Small intestine (tissue), 16 donors: ENCODE measurements at places on chromosomes 1 and 21. TPM values are rescaled to one million over a fixed set of nuclear protein-coding genes. Genes with fewer than 3 reads are reported as not detected.

GRCh38 chr1:89631816-89632656 lies 884 bp upstream of the LRRC8C start:
- H3K36me3 ChIP-seq: no peaks in the 10 kb centered on the region
- H3K4me1 ChIP-seq: peaks cover 16% of the 10 kb centered on the region
- peak overlapping the region; percentile 85 for H3K27ac ChIP-seq
- peak; percentile 6 for DNase-seq
- H3K4me3 ChIP-seq: peak overlapping the region; percentile 86
- H3K27me3 ChIP-seq: no peaks in the 10 kb centered on the region

Gene NHLH2
- polyA plus RNA-seq: not detected

Gene ORC1
- 5.0 TPM for polyA plus RNA-seq

DNA sequence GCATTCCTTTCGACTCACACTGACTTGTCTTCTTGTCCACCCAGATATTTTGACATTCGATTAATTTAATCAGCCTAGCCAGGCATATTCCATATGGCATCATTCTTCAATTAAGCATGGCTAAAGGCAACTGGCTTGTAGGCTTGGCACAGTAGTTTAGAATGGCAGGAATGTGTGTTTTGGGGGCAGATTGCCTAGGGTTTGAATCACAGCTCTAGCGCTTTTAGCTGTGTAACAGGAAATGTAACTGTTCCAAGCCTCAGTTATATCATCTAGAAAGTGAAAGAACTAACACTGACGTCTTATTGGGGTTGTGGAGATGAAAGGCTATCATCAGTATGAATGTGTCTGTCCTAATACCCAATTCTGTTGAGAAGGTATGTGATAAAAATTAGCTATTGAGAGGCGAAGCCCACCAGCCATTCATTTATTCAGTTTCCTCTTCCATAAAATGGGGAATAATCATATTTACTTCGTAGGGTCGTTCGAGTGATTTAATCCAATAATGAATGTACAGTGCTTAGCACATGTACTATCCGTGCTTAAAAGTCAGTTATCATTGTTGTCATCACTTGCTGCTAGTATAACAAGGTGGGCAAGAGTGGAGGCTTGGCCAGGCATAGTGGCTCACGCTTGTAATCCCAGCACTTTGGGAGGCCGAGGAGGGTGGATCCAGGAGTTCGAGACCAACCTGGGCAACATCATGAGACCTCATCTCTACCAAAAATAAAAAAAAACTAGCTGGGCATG lies 41.6 kb upstream of the GRHL3 start:
- H3K4me3 ChIP-seq: no peak overlapping the region
- no peaks in the 10 kb centered on the region for H3K4me1 ChIP-seq
- no peaks in the 10 kb centered on the region for H3K36me3 ChIP-seq
- no peak for DNase-seq
- H3K27ac ChIP-seq: no peak overlapping the region

- no peaks in the 10 kb centered on the region for H3K4me1 ChIP-seq
- no peak for DNase-seq
- no peak overlapping the region for H3K4me3 ChIP-seq
- no peaks in the 10 kb centered on the region for H3K36me3 ChIP-seq
- H3K27me3 ChIP-seq: no peaks in the 10 kb centered on the region
These were observed 338.7 kb downstream of the VAV3 start for GRCh38 chr1:107626073-107626796.

DNA sequence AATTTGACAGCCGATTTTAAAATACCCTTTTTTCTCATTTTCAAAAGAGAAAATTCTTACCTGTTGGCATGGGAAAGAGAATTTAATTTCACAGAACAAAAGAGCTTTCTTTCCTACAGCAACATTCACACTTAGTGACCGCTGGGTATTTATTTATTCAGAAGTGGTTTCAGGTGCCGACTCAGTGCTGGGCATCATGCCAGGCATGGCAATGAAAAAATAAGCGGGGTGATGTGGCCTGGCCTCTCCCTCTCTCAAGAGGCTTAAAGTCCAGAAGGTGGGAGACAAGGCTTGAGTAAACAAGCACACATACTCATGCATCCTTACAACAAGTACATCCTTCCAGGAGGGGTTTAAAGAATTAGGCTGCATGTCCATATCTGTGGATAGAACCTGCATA lies 4.1 kb upstream of the PCP4 start:
- DNase-seq: no peak
- no peak overlapping the region for H3K4me3 ChIP-seq
- no peaks in the 10 kb centered on the region for H3K4me1 ChIP-seq
- H3K27ac ChIP-seq: no peak overlapping the region
- H3K36me3 ChIP-seq: no peaks in the 10 kb centered on the region

- H3K27me3 ChIP-seq: peaks cover 2% of the 10 kb centered on the region
- H3K36me3 ChIP-seq: no peaks in the 10 kb centered on the region
- DNase-seq: no peak
These were observed 5.9 kb downstream of the TNR start for GRCh38 chr1:175737451-175737850.

- no peaks in the 10 kb centered on the region for H3K36me3 ChIP-seq
- no peak for DNase-seq
- H3K27ac ChIP-seq: peak overlapping the region; percentile 41
- H3K27me3 ChIP-seq: no peaks in the 10 kb centered on the region
- no peaks in the 10 kb centered on the region for H3K4me1 ChIP-seq
These were observed 178.7 kb upstream of the RUNX1 start for GRCh38 chr21:35227786-35228185.

DNA sequence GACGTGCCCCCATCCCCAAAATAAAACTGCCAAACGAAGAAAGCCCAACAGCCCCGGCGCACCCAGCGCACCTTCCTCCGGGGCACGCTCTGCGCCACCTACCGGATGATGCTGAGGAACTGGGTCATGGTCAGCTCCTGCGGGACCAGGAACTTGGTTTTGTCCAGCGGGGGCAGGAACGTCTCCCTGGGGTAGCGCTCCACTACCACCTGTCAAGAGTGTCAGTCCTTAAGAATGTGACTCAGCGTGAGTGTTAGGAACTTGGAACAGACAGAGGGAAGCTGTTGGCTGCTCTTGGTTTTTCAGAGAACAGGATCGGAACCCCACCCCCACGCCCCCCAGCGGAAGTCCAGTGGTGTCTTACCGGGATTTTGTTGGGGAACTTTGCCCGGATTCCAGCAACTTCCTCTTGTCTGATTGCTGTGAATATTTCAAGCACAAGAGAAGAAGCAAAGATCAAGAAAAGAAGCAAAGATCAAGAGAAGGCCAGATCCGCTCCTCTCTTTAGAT lies 431 bp downstream of the MAP1LC3C start:
- DNase-seq: peak; percentile 86
- no peak overlapping the region for H3K27ac ChIP-seq
- no peak overlapping the region for H3K4me3 ChIP-seq
- H3K36me3 ChIP-seq: no peaks in the 10 kb centered on the region

DNA sequence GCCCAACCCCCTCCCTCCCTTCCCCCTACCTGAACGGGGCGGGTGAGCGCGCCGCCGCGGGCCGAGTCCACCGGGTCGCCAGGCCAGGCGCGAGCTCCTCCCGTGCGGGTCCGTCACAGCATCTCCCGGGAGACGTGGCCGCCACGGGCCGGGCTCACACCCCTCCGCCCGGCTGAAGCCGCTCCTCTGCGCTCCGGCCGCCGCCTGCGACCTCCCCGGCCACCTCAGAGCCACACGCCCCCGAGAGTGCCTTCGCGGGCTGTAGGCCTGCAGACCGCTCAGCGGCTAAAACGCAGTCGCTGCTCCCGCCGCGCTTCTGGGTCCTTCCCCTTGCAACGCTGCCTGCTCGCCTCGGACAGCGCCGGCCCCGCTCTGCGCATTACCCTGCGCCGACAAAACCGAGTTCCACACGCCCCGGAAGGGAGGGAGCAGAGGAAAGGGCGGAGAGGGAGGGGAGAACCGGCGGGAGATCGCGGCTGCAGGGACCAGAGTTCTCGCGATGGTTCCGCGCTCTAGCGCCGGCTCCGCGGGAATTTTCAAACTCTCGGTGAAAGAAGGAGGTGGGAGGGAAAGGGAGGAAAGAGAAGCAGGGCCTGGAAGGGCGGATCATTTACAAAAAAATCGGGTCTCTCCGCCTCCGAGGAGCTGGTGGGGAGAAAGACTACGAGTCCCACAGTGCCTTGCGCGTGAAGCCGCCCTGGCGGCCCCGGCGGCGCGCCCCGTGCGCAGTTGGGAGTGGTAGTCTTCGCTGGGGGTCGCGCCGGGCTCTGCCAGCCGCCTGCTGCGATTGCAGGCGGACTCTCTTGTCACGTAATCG lies at the start of gene AHCTF1:
Gene AHCTF1 (minus strand): TSS at position 400 of the 817 bp plus-strand sequence. CDS start 13,578 bp downstream, outside the sequence.
- no peaks in the 10 kb centered on the region for H3K27me3 ChIP-seq
- H3K36me3 ChIP-seq: no peaks in the 10 kb centered on the region
- peak within 1 kb of the TSS; percentile 76 for H3K4me3 ChIP-seq
- DNase-seq: peak; percentile 98
- peaks cover 4% of the 10 kb centered on the region for H3K4me1 ChIP-seq

- no peak overlapping the region for H3K4me3 ChIP-seq
- H3K36me3 ChIP-seq: peaks cover 19% of the 10 kb centered on the region
- H3K27me3 ChIP-seq: no peaks in the 10 kb centered on the region
- no peak for DNase-seq
- no peak overlapping the region for H3K27ac ChIP-seq
These were observed 42.0 kb downstream of the VPS26C start for GRCh38 chr21:37224861-37225839.

Gene HES2
- 0.55 TPM for polyA plus RNA-seq

DNA sequence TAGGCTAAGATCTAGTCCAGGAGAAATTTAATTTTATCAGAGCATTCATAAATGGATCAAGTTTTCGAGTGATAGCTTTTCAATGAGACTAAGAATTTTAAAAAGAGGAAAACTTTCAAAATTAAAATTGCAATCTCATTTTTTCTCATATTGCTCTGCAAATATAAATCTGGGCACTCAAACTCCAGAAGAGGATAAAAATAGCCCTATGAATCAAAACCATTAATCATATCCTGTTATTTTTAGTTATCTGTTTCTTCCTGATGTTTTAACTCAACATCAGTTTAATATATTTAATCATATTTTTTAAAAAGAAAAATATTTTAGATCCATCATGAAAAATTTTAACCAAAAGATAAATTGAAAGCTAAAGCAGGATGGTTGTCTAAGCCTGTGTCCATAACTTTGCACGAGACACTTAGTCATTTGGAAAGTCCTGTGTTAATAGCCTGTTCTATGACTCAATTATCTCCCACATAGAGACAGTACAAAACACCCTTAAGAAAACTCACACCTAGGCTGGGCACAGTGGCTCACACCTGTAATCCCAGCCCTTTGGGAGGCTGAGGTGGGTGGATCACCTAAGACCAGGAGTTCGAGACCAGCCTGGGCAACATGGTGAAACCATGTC lies 17.1 kb upstream of the PRRC2C start:
- no peaks in the 10 kb centered on the region for H3K4me1 ChIP-seq
- H3K27ac ChIP-seq: no peak overlapping the region
- DNase-seq: no peak
- H3K27me3 ChIP-seq: no peaks in the 10 kb centered on the region

DNA sequence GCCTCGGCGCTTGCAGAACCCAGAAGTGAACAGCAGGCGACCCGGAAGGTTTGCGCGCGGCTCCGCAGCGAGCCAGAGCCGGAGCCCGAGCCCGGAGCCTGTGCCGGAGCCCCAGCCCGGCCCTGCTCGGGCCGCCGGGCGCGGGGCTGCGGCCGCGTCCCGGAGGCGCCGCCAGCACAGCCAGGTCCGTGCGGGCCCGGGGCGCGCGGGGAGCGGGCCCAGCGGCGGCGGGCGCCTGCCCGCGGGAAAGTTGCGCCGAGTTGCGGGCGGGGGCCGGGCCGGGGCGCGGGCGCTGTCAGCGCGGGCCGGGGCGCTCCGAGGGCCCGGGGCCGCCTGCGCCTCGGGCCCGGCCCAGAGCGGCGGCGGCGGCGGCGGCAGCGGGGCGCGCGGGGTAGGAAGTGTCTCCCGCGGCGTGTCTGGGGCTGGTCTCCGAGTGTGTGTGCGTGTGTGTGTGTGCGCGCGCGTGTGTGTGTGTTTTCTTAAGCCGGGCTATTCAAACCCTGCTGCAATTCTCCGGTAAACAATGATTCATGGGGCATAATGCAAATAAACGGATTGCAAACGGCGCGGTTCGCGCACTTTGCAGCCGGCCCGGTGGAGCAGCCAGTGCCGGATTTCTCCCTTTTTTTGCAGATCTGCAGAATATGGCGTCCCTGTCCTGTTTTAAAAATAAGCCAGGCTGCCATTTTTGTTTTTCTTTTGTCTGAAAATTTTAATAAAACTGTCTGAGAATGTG lies at the start of gene ZNF362:
Gene ZNF362 (plus strand): TSS at position 22 of the 736 bp plus-strand sequence. CDS start 14,083 bp downstream, outside the sequence.
- peak; percentile 85 for DNase-seq
- peak within 1 kb of the TSS; percentile 87 for H3K27ac ChIP-seq
- peaks cover 18% of the 10 kb centered on the region for H3K4me1 ChIP-seq
- H3K36me3 ChIP-seq: peaks cover 17% of the 10 kb centered on the region

Gene SH3BGRL3
- polyA plus RNA-seq: 90.9 TPM

GRCh38 chr1:98090351-98090750 lies 169.5 kb upstream of the DPYD start:
- H3K4me3 ChIP-seq: no peak overlapping the region
- no peaks in the 10 kb centered on the region for H3K36me3 ChIP-seq
- H3K27ac ChIP-seq: no peak overlapping the region
- H3K27me3 ChIP-seq: no peaks in the 10 kb centered on the region

Gene MYBPH
- polyA plus RNA-seq: not detected

DNA sequence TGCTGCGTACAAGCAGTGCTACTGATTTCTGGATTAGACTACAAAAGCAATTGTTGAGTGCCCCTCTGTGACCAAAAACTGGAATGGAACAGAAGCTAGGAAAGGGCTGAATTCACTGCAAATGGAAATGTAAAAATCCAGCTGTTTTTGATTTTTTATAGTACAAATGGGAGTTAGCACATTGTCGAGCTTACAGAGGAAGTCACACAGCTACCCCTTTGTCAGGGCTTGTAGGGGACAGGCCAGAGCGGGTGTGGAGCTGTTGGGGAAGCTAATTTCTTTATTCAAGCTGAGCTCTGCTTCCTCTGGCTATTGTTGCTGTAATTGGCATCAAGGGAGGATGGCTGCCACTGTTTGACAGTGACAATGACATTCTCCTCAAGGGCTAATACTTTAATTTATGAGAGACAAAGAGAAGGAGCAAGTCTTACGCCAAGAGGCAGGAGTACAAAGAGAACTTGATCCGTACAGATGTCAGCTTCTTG lies 96.1 kb downstream of the SLC35F3 start:
- no peak for DNase-seq
- no peaks in the 10 kb centered on the region for H3K4me1 ChIP-seq
- H3K27ac ChIP-seq: no peak overlapping the region
- H3K4me3 ChIP-seq: no peak overlapping the region
- H3K27me3 ChIP-seq: no peaks in the 10 kb centered on the region
- no peaks in the 10 kb centered on the region for H3K36me3 ChIP-seq

- no peak overlapping the region for H3K4me3 ChIP-seq
- H3K4me1 ChIP-seq: no peaks in the 10 kb centered on the region
- no peak overlapping the region for H3K27ac ChIP-seq
These were observed 8.8 kb downstream of the ETV3L start for GRCh38 chr1:157090771-157091170.

Gene GCSAML
- polyA plus RNA-seq: 0.81 TPM

DNA sequence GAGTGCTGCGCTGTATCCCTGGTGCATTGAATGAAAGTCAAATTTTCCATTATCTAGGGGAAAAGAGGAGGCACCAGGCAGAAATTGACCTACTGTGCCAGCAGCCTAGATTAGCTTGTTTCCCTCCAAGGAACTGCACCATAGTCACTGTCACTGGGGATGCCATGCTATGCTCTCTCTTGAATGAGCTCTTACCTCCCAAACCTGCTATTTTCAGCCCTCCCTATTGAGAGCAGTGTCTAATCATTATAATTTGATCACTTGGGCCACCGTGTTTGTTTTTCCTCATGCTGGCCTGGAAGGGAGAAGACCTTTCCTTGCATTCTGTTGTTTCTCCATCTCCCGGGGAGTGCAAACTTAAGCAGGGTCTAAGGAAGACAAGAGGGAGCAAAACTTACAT lies 492.9 kb downstream of the SIPA1L2 start:
- no peaks in the 10 kb centered on the region for H3K27me3 ChIP-seq
- H3K36me3 ChIP-seq: no peaks in the 10 kb centered on the region
- H3K4me1 ChIP-seq: no peaks in the 10 kb centered on the region
- no peak for DNase-seq
- no peak overlapping the region for H3K27ac ChIP-seq
